Caco-2 (cell line): ENCODE measurements at places on chromosomes 7 and 10. TPM values are rescaled to one million over a fixed set of nuclear protein-coding genes. Genes with fewer than 3 reads are reported as not detected.

Gene RNF32
- 24.1 and 26.0 TPM in 2 replicates for total RNA-seq

Gene OPALIN
- not detected in 2 replicates for total RNA-seq

DNA sequence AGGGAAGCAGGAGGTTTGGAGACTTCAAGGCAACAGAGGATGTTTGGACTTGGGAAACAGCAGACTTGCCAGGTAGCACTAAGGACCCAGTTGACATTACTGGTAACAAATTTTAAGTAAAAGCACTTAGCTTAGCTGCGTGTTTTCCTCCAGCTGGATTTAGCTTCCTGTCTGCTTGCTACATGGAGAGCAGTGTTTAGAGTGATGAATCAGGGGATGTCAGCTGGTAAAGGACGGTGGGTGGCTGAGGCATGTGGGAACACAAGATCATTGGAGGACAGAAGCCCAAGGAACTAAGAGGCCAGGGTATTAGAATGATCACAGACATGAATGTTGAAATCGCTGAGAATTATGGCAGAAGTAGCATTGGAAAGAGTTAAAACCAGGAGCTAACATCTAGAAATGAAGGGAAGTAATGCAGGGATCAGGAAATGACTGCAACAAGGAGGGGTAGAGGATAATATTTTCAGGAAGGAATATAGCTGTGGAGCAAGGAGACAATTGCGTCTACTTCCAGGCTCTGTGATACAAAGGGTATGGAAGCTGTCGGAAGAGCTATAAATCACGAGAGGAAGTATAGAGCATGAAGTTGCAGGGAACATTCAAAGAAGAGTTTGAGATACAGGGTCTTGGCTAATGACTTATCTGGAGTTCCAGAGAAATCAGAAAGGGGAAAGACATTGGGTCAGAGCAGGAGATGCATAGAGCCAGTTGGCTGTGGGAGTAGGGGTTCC lies 34.4 kb downstream of the CALD1 start:
- no peak for DNase-seq

GRCh38 chr7:157014635-157015555 lies 4.4 kb upstream of the MNX1 start:
- peak; percentile 22 for DNase-seq

GRCh38 chr10:60349426-60349825 lies 40.2 kb downstream of the ANK3 start:
- DNase-seq, result no peak

DNA sequence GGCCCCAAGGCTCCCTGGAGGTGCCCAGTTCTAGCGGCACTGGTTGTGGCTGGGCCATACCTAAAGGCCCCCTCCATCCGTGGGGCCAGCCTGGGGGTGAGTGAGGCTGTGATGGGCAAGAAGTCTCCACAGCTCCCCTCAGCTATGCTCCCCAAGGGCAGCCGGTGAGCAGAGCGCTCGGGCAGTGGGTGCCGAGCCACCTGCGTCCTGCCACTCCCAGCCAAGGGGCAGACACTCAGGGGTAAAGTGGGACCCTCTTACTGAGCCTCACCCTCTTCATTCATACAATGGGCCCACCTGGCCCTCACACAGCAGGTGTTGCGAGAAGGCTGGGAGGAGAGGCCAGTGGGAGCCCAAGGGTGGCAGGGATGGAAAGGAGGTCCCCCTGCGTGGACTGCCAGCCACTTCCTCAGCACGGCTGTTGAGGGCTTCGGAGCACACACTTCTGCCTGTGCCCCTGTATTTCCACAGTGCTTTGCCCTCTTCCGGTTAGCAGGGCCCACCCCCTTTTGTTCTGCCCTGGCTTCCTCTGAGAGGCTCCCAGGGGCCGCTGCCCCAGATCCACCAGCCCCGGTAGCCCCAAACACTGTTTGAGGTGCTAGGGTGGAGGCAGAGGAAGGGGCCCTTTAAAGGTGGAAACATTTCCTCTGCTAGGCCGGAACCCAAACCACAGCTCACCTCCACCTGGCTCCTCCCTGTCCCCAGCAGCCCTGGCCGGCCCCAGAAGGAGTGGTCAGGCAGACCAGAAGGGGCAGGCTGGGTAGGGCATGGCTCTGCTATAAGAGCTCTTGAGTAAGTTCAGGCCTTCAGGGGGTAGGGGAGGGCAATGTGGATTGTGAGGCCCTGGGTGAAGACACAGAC lies 16.4 kb upstream of the C10orf105 start:
- DNase-seq, result no peak

GRCh38 chr10:13567030-13567429 lies 19.7 kb upstream of the PRPF18 start:
- no peak for DNase-seq

GRCh38 chr10:17671307-17671706 lies 27.4 kb downstream of the STAM start:
- DNase-seq, result no peak

GRCh38 chr7:38465956-38466355 lies 165.2 kb downstream of the AMPH start:
- DNase-seq, result no peak

GRCh38 chr10:69142983-69143382 lies 19.0 kb downstream of the VPS26A start:
- no peak for DNase-seq

GRCh38 chr10:28774051-28774995 lies 97.0 kb downstream of the BAMBI start:
- peak; percentile 63 for DNase-seq

GRCh38 chr7:38452681-38453108 lies 178.5 kb downstream of the AMPH start:
- no peak for DNase-seq

GRCh38 chr10:97843281-97843671 lies 6.4 kb upstream of the GOLGA7B start:
- no peak for DNase-seq

DNA sequence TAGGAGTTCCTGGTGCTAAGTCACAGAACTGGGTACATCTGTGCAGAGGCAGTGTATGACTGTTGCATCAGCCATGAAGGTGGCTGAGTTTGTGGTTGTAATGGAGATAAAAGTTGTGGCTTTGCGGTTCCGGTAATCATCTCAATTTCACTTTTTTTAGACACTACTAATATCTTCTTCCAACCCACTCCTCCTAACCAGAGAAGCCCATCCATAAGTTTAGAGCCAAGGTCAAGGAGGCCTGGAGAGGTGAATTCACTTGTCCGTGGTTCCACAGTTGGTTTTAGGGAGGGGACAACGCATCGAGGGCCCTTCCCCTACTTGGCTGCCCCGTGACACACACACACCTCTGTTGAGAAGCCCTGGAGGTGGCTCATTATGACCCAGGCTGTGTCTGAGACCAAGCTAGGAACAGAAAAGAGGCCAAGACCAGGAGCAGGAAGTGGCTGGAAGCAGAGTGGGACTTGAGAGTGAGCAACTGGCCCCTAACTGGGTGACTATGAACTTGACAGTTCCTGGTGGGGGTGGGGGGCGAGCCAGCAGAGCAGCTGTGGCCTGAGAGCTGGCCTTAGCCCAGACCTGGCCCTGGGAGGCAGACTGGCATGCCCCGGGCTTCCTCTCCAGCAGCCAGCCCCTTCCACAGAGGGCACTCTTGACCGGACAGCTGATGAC lies 66.8 kb upstream of the COL13A1 start:
- no peak for DNase-seq

DNA sequence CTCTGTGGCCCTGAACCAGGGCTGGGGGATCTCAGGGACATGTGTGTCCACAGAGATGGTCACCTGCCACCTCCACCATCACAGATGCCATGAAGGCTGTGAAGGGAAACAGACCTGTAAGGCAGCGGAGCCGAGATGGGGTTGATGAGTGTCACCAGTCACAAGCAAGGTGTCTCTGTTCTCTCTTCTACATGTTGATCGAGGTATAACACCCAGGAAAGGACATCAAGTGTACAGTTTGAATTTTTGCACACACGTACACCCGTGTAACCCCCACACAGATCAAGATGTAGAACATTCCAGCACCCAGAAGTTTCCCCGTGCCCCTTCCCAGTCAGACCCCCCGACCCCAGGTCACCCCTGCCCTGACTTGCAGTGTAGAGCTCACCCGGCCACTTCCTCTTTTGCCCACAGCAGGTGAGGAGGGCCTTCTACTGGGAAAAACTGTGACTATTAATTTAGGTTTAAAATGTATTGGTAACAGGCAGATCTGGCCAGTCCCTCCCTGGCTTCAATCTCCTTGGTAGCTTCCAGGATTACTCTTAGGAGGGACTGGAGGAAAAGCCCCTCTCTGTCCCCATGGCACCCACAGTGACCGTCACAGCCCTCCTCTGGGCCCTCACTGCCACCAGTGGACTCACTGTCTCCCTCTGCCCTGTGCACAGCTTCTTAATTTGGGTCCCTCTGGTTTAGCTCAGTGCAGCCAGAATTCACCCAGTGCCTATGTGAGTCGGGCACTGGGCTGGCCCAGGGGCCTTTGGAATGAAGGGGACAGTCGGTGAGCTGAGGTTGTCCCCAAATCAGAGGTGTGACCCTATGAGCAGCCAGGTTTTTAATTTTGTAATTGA lies 108.2 kb downstream of the LHPP start:
- no peak for DNase-seq

Gene SFRP5
- total RNA-seq, result 1.0 and 1.1 TPM in 2 replicates

GRCh38 chr10:106618646-106619045 lies 545.9 kb downstream of the SORCS1 start:
- no peak for DNase-seq

DNA sequence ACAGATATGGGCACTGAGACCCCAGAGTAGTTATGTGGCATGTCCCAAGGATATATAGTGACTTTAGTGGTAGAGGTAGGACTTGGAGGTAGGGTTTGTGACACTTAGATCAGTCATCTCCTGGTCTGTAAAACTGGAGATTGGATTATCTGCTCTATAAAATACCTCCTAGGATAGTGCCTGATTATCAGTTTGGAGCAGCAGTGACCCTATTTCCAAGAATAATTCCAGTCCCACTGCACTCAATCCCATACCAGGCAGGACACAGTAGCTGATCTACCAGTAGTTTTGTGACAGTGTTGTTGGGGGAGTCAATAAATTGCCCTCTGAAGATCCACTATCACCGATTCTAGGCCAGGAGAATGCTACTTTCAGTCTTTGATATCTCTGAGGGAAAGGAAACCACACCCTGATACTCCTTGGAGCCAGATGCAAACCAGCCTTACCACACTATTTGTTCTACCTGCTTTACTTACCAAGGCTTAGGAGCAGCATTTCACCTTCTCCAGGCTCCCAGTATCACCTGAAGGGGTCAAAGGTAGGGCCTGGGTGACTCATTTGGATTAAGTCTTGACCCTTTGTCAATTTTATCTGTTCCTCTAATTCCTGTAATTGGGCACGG lies 30.6 kb downstream of the KMT2E start:
- peak; percentile 15 for DNase-seq

Gene ZC3HAV1L
- 22.1 and 24.6 TPM in 2 replicates for total RNA-seq

DNA sequence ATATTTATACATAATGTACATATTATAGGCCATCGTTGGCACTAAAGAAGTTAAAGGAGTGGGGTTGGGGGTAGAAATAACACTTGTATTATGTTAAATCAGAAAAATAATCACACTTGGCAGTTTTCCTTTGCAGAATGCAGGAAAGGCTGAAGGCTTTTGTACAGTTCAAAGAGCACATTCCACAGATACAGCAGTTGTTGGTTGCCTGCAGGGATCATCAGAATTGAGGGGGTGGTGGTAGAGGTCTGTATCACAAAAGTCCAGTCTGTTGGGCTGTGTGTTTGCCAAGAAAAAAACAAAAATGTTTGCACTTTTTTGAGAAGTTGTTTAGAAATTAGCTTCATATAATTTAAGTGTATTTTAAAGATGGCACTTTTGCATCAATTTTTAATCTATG lies 231.8 kb upstream of the FOXP2 start:
- peak; percentile 28 for DNase-seq

DNA sequence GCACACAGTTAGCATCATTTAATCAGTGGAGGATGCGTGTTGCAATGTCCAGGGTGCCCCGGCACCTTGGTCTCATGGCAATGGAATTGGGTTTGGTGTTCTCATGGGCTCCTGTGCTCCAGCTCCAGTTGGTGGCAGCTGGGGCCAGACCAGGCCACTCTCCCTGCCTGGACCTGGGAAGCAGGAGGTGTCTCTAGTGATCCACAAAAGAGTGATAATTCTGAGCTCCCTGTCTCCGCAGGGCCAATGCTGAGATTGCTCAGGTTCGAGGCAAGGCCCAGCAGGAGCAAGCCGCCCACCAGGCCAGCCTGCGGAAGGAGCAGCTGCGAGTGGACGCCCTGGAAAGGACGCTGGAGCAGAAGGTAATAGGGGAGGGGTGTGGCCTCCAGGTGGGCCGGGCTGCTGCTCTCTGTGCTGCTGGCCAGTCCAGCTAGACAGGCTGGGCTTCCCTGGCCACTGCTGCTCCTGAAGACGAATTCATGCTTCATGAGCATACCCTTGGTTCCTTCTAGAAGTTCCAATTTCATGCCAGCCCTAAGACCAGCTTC lies 21.7 kb upstream of the BTBD16 start:
- DNase-seq, result no peak
